Activated B cell treated with CpG ODN at 0.5 μM for 24 hours (primary cell): ENCODE measurements at places on chromosomes 5 and 9. TPM values are rescaled to one million over a fixed set of nuclear protein-coding genes. Genes with fewer than 3 reads are reported as not detected.

Gene NMUR2
- not detected in 2 replicates for total RNA-seq

Gene IFNA13
- not detected in 2 replicates for total RNA-seq

Gene PCDHA1
- not detected in 2 replicates for total RNA-seq

Gene PCDHA9
- total RNA-seq: not detected in 2 replicates

Gene FST
- not detected in 2 replicates for total RNA-seq

Gene SLC22A4
- total RNA-seq: not detected in 2 replicates

Gene SET
- total RNA-seq: 762 and 801 TPM in 2 replicates

Gene SPATA31A3
- total RNA-seq: not detected in 2 replicates

Gene GRM6
- total RNA-seq: not detected in 2 replicates

Gene PCDHGA10
- 1.2 and 1.3 TPM in 2 replicates for total RNA-seq

Gene HMGCR
- 105 and 131 TPM in 2 replicates for total RNA-seq

Gene APBA1
- total RNA-seq: not detected in 2 replicates

Gene FCN2
- not detected in 2 replicates for total RNA-seq

Gene ORM1
- not detected in 2 replicates for total RNA-seq

DNA sequence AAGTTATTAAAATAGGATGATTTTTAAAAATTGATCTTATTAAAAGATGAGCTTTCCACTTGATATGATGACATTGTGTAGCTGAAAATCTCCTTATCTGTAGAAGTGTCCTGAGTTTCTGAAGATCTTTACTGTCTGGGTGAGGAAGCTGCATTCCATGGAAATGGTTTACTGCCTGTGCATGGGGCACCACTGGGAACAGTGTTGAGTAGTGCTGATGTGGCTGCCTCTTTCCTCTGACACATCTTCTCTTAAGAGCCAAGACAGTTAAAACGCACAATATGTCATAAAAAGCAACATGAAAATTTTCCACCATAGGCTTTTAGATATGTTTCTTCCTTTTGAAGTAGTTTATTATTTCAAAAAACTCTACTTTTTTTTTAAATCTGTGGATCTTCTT, 24.6 kb downstream of the SECISBP2 start:
- DNase-seq: no peak

GRCh38 chr5:60640901-60641300, 59.1 kb downstream of the DEPDC1B start:
- DNase-seq: no peak

GRCh38 chr5:108505608-108506007, 123.7 kb upstream of the FBXL17 start:
- no peak for DNase-seq

DNA sequence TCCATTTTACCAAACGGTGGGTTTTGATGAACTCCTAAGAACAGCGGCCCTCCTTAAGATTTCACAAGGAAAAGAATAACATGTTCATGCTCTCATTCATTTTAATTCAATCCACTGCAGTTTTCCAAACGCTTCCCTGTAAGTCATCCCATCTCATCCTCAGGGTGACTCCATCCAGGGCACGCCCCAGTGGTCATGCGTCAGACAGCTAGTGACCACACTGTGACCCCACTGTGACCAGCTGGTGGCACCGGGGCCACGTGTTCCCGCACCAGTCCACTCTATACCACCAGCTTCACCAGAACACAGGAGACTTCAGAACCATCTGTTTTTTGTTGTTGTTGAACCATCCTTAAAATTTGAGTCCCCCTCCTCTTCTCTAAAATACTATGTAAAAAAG, 14.3 kb downstream of the ATPSCKMT start:
- DNase-seq: no peak

- DNase-seq: no peak
Observed at GRCh38 chr5:174355208-174355612, 309.7 kb downstream of the NSG2 start.

- no peak for DNase-seq
Observed at GRCh38 chr9:97447001-97447400, 35.1 kb downstream of the TDRD7 start.

DNA sequence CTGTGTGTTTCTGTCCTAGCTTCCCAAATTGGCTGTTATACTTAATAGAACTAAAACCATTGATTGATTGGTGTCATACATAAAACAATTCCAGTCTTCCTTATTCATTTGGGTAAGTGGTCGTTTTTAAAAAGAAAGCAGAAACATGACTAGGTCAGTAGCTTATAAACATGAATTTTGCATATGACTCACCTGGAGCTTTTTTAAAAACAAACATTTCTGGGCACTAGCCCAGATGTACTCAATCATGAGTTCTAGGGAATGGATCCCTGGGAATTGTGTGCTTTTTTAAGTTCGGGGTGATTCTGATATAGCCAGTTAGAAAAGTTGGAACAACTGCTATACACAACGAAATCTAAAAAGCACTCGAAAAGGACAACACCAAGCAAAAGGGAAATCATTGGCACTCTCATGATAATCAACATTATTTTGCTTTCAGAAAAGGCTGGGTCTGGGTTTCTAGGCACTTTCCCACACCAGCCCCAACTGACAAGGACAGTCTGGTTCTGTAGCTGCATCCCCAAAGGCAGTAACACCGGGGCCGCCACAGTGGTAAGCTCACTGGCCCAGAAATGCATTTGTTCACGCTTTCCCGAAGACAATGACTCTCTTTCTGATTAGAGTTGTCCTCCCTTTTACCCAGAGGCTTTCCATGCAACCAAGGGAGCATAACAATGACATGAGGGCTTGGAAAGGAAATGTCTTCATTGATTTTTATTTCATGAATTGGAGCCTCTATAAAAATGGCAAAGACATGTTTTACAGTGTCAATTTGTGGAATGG, 664.9 kb upstream of the WWC1 start:
- DNase-seq: no peak

DNA sequence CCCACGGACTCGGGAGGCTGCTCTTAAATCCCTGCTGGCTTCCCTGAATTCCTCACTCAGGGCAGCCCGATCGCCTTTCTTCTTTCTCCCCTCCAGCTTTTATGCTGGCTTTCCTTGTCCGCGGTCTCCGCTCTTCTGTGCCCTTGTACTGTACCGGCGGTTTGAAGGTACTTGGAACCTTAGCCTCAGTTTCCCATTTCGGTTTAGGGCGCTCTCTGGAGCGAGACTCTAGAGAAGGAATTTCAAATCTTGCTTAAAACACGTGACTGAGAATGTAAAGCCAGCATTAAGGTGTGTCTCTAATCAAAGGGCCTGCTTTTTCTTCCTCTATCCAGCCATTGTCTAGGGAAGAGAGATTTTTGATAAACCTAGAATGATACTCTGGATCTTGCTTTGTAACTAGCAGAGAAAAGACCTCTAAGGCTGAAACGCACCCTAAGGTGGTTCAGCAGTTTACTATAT, 650 bp downstream of the GPR107 start:
- DNase-seq: no peak

DNA sequence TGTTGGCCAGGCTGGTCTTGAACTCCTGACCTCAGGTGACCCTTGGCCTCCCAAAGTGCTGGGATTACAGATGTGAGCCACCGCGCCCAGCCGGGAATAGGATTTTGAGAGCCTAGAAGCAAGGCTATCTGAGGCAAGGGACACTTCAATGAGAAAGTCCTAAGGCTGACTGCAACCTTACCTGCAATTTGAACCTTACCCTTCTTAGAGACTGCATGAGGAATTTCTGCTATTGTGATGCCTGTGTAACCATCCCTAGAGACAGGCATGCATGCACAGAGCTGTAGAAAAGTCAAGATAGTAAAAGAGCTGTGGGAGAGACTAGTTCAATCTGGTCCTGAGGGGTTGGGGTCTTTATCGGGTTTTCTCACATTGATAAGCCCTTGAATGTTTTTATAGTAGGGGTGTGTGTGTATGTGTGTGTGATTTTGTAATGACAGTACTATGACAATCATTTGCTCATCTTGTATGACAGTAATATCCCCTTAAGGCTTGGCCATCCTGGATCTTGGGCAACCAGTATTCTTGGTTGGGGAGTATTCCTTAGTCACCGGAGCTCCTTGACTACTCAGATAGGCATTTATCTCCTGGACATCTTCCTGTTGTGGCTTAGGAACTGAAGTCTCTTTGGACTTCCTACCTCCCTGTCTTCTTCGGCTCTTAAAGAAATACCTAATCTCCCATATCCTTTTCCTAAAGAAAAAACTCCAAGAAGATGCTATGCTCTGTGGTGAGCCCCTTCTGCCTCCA, 11.2 kb downstream of the DNAJB5 start:
- no peak for DNase-seq

DNA sequence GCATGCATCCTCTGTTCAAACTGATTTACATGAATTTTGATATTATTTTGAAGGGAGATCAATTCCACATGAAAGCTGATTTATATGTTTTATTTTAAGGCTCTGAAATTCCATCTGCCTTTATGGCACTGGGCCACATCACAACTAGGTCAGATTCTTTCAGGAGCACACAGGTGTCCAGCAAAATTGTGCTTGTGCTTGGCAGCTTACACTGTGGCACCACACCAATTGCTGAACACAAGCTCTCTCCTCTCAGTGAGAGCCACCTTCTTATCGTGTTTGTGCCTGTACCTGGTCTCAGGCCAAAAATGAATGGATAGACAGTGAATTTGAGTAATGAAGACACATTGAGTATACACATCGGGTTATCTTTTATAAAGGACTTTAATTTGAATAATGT, 200.4 kb downstream of the CDH10 start:
- no peak for DNase-seq

GRCh38 chr5:108361771-108362170, 20.1 kb downstream of the FBXL17 start:
- no peak for DNase-seq

DNA sequence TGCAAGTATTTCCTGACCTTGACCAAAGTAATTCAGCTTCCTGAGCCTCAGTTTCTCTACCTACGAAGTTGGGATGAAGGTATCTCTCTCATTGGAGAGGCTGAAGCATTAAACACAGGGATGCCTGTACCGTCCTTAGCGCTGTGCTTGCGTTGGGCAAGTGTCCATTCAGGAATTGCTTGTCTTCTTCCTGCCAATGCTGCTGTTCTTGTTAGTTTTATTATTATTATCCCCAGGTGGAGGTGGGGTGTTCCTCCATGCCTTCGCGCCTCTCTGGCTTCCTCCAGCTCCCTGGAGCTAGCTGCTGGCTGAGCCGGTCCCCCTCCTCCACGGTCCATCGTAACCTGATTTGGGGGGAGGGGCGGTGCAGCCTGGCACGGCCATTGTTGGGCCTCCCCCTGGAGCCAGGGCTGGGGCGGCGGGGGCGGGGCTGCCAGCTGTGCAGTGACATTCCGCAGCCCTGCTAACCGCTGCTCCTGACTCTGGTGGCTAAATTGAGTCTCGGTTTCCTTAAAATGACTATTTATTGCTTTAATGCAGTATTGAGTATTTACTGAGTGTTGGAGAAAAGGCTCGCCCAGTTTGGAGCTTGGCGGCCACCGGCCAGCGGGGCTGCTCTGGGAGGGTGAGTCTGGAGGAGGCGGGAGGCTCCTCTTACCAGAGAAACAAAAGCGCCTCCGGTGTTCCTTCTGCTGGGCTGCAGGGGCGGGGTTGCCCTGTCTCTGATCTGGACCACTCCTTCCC, 51.3 kb downstream of the LMX1B start:
- no peak for DNase-seq

DNA sequence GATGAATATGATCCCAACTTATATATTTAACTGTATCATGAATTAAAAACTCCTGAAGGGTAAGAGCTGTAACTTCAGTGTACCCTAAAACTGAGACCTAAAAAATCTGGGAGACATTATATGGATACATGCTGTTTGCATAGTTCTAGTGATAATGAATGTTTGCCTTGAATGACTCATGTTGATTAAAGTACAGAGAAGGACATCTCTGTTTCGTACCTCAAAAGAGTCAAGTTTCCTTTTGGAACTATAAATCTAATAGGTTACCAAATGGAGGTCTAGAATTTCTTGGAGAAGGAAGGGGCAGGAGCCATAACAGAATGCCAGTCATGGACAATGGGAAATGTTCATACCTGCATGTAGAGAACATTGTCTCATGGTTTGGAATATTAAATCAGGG, 168.1 kb downstream of the SNCAIP start:
- DNase-seq: no peak

GRCh38 chr5:144487761-144488160, 317.1 kb downstream of the KCTD16 start:
- no peak for DNase-seq

DNA sequence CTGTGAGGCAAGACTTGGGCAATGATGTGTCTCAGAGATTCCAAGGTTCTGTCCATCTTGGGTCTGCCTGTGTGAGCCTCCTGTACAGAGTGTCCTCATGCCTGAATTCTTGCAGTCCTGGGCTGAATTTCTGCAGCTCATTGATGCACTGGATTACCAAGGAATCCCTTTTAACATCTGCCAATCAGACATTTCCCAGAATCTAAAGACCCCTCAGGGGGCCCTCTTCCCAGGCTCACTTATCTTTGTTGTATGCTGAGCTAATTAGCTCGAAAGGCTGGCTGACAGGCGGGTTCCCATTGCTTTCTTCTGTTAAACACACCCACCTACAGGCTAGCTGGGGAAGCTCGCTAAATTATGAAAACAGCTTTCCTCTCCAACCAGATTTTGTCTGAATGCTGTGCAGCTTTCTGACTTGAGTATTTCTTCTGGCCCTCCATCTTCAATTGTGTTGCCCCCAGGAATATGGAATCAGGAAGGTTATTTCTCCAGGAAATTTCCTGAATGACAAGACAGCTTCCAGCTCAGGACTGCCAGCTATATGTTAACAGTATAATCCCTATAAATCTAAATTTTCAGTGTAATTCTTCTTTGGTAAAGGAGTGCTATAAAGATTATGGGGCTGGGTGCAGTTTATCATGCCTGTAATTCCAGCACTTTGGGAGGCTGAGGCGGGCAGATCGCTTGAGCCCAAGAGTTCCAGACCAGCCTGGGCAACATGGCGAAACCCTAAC, at the start of gene LIX1:
Gene LIX1 (minus strand): TSS at position 91 of the 734 bp plus-strand sequence. CDS start 35 bp downstream, at position 56.
- no peak for DNase-seq

GRCh38 chr9:19375538-19375937, 4.5 kb downstream of the RPS6 start:
- no peak for DNase-seq

DNA sequence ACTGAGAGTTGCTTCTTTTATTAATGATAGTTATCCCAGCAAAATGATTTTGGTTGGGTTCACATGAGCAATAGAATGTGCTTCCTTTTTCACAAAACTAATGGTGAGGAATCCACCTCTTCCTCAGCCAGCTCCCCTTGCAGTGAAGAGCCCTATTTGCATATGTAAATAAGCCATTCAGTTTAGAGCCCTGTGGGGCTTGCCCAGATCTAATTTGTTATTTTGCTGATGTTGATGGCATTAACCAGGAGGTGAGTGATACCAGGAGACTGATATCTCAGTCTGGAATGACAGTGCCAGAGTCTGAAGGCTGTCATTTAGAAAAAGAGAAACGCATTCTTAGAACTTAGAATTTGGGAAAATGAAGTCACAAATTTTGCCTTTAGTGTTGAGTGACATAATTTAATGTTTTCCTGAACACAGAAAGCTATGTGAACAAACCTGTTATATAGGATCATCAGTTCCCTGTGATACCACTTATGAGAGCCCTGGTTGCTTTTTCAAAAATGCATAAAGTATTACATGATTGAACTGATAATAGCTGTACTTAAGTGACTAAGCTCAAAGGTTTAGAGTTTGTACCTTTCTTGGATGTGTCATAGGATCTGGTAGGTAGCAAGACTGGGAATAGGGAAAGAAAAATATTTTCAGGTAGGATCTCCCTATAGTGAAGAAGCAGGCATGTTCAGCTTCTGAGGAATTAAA, 271.6 kb downstream of the MAST4 start:
- DNase-seq: no peak
